ENCODE measurements at places on chromosomes 16 and 17. TPM values are rescaled to one million over a fixed set of nuclear protein-coding genes. Genes with fewer than 3 reads are reported as not detected.

Gene CPHXL2
- not detected for total RNA-seq

Gene PTX4
- total RNA-seq, result not detected

Gene KRTAP4-3
- total RNA-seq, result not detected

Gene DPEP1
- not detected for total RNA-seq

Gene MT4
- not detected for total RNA-seq

DNA sequence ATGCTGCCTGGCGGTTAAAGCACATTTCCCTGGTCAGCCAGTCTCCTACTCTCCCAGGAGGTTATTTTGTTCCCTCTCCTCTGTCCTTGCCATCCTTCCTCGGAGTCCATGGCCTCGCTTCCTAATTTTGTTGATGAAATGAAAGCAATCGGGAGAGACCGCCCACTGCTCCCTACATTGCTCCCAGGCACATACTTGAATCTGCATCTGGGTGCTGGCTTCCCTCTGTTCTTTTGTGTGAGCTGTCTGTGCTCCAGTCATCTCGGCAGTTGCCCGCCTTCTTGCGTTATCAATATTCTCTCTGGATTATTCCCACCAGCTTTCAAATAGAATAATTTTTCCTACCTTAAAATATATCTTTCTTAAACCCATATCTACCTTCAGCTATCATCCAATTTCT is 11.1 kb downstream of the KRT23 start:
- DNase-seq, result no peak

DNA sequence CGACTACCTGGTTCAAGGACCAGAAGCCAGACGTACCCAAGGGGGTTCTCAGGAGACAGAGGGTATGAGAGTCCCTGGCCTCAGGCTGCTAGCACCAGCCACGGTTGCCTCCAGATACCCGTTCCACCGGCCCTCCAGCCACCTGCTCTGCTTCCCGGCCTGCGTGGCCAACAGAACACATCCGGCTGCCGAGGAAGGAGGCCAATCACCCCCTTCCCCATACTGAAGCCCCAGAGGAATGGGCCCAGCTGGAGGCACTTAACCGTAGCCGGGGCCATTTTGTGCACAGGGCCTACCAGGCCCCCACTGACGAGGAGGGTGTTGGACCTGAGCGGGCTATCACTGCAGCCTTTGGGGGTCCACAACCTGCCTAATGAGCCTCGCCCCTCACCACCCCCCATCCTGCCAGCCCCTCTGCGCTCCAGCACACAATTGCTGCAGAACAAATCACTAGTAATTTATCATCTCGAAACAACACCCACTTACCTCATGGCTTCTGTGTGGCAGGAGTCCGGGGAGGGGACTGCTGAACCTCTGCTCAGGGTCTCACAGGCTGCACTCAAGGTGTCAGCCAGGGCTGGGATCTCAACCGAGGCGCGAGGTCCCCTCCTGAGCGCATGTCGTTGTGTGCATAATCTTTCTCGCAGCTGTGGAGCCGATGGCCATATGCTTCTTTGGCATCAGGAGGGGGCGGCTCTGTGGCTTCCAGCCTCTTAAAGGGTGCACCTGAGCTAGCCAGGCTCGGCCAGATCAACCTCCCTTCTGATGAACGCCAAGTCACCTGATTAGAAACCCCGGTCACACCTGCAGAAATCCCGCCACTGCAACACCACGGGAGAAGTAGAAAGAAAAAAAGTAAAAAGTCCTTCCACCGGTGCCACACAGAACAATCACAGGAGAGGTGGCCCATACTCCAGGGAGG is 10.1 kb upstream of the KREMEN2 start:
- no peak for DNase-seq

- no peak for DNase-seq
Measured at GRCh38 chr17:14672830-14673229, 371.9 kb downstream of the HS3ST3B1 start.

DNA sequence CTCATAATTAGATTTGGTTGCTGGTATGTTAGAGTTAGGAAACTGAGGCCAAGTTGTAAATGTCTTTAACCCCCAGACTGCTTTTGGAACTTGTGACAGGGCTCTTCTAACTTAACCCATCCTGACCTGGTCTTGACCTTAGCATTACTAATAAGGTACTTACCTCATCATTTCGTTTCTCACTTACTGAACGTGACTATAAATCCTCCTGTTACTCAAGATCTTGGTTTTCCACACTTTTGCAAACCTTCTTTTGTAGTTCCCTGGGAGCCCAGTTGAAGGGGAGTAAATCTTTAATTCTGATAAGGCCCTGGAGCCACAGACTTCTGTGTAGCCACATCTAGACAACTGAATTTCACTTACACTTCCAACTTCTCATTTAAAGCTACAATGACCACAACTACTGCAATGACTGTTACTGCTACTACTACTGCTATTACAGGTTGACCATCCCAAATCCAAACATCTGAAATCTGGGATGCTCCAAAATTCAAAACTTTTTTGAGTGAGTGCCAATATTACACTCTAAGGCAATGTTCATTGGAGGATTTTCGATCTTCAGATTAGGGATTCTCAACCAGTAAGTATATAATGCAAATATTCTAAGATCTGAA is 248.8 kb upstream of the TBX2 start:
- no peak for DNase-seq

DNA sequence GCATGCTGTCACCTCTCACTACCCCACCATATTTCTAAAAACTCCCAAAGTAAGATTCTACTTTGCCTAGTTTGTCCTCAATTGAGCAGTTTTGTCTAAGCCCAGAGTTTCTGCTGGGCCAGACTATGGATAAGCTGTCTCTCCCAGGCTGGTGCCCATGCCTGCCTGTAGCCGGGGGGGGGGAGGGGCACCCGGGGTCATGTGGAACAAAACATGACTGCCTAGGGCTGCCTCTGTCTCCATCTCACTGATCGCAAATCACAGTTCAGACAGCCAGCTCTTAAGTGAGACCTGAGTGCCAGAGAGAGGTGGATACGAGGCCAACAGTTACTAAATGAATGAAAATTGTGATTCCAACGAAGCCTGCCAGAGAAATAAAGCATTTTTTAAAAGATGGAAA is 78.8 kb upstream of the RPRML start:
- DNase-seq, result no peak

DNA sequence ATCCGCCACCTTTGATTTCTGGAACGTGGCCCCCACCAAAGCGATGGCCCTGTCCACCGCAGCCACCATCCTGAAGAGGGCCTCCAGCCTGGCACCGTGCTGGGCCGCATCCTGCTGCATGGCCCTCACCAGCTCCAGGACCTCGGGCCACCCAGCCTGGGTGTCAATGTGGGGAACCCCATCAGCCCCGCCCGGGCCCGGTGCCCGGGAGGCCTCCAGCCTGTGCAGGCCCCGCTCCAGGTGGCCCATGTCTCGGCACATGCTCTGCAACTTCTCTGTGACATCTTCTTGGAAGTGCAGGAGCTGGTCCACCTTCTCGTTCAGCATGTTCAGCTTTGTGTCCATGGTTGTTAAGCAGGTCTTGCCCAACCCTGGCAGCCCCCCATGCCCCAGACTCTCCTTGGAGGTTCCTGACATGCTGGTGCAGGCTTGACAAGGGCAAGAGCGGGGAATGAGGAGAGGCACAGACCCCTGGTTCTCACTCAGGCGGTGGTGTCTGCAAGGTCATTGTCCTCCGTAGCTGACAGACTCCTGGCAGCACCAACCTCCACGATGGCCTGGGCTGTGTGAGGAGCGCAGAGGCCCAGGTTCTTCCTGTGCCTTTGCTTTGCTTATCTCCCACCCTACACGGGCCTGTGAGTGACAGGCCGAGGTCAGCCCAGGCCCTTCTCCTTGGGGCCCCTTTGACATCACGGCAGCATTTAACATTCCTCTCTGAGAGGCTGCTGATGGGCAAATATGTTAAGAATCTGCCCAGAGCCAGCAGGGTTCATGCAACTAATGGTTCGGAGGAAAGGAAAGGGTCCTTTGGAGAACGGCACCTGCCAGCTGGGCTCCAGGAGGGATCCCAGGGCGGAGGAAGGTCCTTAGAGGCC is at the start of gene MYLK3:
Gene MYLK3 (minus strand): TSS at position 568 of the 875 bp plus-strand sequence. CDS start 151 bp downstream, at position 417.
- DNase-seq, result no peak

DNA sequence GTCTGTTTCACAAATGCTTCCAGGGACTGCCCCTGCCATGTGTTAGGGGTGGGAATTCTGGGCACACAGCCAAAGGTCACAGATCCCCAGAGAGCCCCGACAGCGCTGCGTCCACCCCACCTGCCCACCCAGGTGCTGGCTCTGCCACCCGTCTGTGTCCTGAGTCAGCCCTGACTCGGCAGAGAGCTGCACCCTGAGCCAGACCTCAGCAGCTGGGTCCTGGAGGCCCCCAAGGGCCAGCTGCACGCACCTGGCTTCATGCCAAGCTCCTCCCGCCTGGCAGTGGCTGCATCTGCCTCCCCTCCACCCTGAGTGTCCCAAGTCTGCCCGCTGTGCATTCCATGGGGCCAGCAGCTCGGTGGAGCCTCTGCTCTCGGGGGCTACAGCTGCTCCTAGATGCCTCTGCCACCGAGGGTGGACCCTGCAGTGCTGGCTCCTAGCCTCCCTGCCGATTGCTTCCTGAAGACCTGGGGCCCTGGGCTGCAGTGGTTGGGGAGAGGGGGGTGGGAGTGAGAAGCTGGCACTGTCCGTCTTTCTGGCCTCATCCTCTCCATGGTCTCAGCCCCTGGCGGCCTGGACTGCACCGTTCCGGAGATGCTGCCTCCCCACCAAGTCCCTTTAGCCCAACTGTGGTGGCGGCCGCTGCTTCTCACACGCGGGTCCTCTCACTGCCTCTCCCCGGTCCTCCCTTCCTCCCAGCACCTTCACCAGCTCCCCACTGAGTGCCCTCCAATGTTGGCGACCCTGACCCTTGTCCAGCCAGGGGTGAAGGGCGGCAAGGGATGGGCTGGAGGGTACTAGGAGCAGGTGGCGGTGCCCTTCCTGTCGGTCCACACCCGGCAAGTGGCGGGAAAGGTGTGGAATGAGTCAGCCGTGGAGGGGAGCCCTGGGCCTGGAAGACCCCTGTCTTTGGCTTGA is 3.0 kb downstream of the SECTM1 start:
- DNase-seq, result no peak

DNA sequence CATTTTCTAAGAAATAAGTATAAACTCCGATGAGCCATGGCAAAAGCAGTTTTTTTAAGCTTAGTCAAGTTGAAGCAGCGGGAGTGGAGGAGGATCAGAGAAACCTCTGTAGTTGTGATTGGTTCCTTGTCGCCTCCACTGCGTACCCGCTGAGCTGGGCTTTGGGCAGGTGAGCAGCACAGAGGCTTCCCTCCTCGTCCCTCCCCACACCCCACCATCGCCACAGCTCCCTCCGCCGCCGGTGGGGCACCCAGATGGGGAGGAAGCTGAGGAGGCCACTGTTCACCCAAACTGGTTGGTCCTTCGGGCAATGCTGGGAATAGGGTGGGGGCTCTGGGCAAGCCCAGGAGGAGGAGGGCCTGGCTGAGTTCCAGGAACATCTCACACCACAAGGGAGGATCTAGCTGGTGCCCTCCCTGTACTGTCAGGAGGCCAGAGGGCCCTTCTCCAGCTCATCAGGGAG is 5.2 kb upstream of the MRPL38 start:
- no peak for DNase-seq

- no peak for DNase-seq
Measured at GRCh38 chr16:3292604-3293003, 9.3 kb downstream of the ZNF263 start.

GRCh38 chr17:41617136-41617535 is 4.6 kb upstream of the KRT16 start:
- no peak for DNase-seq

GRCh38 chr17:19656851-19657581 is 8.5 kb downstream of the ALDH3A2 start:
- DNase-seq, result no peak
